Panc1 (cell line): ENCODE measurements at places on chromosomes 5 and 9. TPM values are rescaled to one million over a fixed set of nuclear protein-coding genes. Genes with fewer than 3 reads are reported as not detected.

Gene GFI1B
- total RNA-seq: 0.08 TPM

Gene FOXI1
- total RNA-seq: 0.44 TPM

Gene LCN15
- 0.05 TPM for total RNA-seq

Gene SPATA31A3
- total RNA-seq: not detected

Gene PHAX
- 46.2 TPM for total RNA-seq

Gene CAMK4
- total RNA-seq: 0.39 TPM

Gene ZNF189
- 7.0 TPM for total RNA-seq

Gene NR4A3
- total RNA-seq: 0.13 TPM

Gene NME5
- total RNA-seq: 1.7 TPM

Gene FGF18
- total RNA-seq: 1.7 TPM

Gene SPINK4
- total RNA-seq: not detected

Gene ECM2
- not detected for total RNA-seq

Gene TAS2R1
- total RNA-seq: not detected

Gene SLC34A3
- not detected for total RNA-seq

Gene SPAAR
- not detected for total RNA-seq

Gene PCDHGA9
- 0.15 TPM for total RNA-seq

Gene SNCAIP
- not detected for total RNA-seq

Gene CDC25C
- 14.1 TPM for total RNA-seq

Gene ADRB2
- 1.0 TPM for total RNA-seq

Gene ENTREP1
- 0.13 TPM for total RNA-seq

Gene PTGR1
- 46.0 TPM for total RNA-seq

Gene ITGA2
- 41.8 TPM for total RNA-seq

Gene AP3B1
- 55.4 TPM for total RNA-seq

Gene CENPK
- 34.2 TPM for total RNA-seq

Gene HARS1
- total RNA-seq: 76.4 TPM

Gene PCDHGA8
- total RNA-seq: 0.18 TPM

Gene ANKRD31
- total RNA-seq: not detected

Gene C9
- 0.05 TPM for total RNA-seq

Gene PLAC8L1
- total RNA-seq: 0.49 TPM

Gene LTC4S
- 0.69 TPM for total RNA-seq

Gene RFESD
- 2.2 TPM for total RNA-seq

Gene TAF11L10
- not detected for total RNA-seq

Gene KCNT1
- total RNA-seq: not detected

Gene ENHO
- total RNA-seq: 7.2 TPM

Gene AGXT2
- not detected for total RNA-seq

Gene GMCL2
- total RNA-seq: not detected

Gene TMEM174
- total RNA-seq: not detected

Gene OLFM1
- 0.39 TPM for total RNA-seq

Gene NR6A1
- 7.6 TPM for total RNA-seq

Gene SLC6A7
- not detected for total RNA-seq

Gene NEUROG1
- total RNA-seq: not detected

Gene JAKMIP2
- not detected for total RNA-seq

Gene HNRNPH1
- 587 TPM for total RNA-seq

Gene SNX24
- 32.8 TPM for total RNA-seq

Gene PGM5
- 0.21 TPM for total RNA-seq

Gene CD72
- total RNA-seq: 0.72 TPM

Gene GARIN3
- total RNA-seq: not detected

Gene PCDHGB4
- total RNA-seq: 0.21 TPM

Gene SEMA6A
- total RNA-seq: 0.54 TPM

Gene IFNA21
- total RNA-seq: not detected
